ENCODE measurements at places on chromosomes 16 and 17.

DNA sequence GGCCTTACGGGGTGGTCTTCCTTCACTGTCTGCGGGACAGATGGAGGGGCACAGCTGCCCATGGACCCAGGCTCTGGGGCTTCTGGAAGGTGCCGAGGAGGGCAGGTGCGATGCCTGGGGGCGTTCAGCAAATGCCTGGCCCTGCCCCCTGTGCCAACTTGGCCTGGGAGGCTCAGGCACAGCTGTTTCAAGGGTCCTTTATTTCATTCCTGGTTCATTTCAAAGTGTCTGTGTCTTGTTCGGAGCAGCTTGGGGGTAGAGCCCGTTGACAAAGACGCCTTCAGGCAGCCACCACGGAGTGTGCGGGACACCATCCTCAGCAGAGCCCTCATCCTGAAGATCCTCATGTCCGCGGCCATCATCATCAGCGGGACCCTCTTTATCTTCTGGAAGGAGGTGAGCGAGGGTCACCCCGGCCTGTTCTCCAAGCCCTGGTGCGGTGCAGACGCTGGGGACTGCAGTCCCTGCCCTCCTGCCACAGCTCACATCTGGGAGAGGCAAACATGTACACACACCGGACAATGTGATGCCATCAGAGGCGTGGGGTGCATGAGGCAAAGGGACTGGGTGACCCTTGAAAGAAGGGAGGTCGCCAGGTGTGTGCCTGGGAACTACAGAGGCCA lies 43.9 kb downstream of the MEAK7 start:
- DNase-seq, result peak; percentile 50
- H3K4me3 ChIP-seq, result no peak overlapping the region
- no peaks in the 10 kb centered on the region for H3K36me3 ChIP-seq
- H3K27me3 ChIP-seq, result no peaks in the 10 kb centered on the region
- no peaks in the 10 kb centered on the region for H3K4me1 ChIP-seq

DNA sequence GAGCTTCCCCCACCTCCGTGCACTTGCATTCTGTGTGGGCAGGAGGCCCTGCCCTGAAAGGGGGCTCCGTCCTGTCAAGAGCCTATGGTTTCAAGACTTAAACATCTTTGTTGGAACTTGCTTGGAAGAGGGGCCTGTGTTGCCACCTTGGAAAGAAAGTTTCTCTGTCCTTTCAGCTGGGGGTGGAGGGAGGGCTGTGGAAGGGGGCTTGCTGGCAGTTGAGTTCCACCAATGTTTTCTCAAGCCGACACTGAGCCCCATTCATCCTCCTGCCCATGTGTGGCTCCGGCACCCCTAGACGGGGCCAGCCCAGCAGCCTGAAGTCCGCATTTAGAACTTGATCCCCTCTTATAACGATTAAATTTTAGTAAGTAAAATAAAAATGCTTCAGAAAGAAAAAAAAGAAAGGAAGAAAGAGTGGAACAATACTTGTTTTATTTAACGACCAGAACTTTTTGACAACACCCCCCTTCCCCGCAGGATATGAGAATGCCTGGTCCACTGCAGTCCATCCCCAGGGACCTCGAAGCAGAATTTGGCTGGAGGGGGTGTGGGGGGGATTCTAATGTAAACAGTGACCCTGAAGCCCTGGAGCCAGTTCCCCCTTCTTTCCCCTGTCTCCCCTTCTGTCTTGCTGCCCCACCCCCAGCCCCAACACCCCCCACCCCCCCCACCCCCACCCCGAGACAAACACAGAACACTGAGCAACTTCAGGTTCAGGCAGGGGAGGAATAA lies 26.9 kb upstream of the CLEC18A start:
- H3K4me3 ChIP-seq, result peak overlapping the region; percentile 59
- no peaks in the 10 kb centered on the region for H3K27me3 ChIP-seq
- peaks cover 89% of the 10 kb centered on the region for H3K4me1 ChIP-seq
- H3K36me3 ChIP-seq, result peaks cover 3% of the 10 kb centered on the region

DNA sequence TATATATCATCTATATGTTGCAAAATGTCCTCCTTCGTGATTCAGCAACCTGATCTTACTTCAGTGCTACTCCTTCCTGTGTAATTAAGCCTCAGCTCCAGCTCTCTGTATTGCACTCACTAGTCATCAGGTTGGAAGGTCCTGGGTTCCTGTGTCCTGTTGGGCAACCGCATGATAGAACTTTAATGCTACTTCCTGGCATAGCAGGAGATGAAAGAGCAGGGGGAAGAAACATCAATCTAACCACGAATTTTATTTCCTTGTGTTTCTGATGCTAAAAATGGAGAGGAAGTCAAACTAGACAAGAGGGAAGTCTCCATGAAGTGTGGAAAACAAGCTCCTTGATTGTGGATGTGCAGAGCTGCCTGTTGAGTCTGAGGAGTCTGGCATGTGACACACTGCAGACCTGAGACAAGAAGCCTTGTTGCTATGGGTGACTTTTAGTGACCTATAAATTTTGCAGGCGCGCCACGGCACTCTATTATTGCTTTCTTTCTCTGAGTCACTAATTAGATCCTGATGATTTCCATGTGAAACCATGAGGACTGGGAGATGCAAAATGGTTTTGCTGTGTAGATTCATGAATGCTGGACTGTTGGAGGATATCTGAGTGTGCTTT lies 25.6 kb downstream of the IGSF6 start:
- H3K36me3 ChIP-seq, result peaks cover 31% of the 10 kb centered on the region
- H3K4me3 ChIP-seq, result no peak overlapping the region
- H3K27ac ChIP-seq, result no peak overlapping the region

- H3K4me1 ChIP-seq, result peaks cover 14% of the 10 kb centered on the region
- peak overlapping the region; percentile 36 for H3K4me3 ChIP-seq
- peaks cover 44% of the 10 kb centered on the region for H3K36me3 ChIP-seq
- H3K27ac ChIP-seq, result peak overlapping the region; percentile 59
- no peaks in the 10 kb centered on the region for H3K27me3 ChIP-seq
- DNase-seq, result peak; percentile 96
Observed at GRCh38 chr16:3690470-3690928, 26.8 kb downstream of the TRAP1 start.

GRCh38 chr16:47780213-47780875 lies 319.2 kb downstream of the PHKB start:
- DNase-seq, result no peak
- no peaks in the 10 kb centered on the region for H3K4me1 ChIP-seq
- no peaks in the 10 kb centered on the region for H3K27me3 ChIP-seq
- no peaks in the 10 kb centered on the region for H3K36me3 ChIP-seq
- no peak overlapping the region for H3K4me3 ChIP-seq

DNA sequence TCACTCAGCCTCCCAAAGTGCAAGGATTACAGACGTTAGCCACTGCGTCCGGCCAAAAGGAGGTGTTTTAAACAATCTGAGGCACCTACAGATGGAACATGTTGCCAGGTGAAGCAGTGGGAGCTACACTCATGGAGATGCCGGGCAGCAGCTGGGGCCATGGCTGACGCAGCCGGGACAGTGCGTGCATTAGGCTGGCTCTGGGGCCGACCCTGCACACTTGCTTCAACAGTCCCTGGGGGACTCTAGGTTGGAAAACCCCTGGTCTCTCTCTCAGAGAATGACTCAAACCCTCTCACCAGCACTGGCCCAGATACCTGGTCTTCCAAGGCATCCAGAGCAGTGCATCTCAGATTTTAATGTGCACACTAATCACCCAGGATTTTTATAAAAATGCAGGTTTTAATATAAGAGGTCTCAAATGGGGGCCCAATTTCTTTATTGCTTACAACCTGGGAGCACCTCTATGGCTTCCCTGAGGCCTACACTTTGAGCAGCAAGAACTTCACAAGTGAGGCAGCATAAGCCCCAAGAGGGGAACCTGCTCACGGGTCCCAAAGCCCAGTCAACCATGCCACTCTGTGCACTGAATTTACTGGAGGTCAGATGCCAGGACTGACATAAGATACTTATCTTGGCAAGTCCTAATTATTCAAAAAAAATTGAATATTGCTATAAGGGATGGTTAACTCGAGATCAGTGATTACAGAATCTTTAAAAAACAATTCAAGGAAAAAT lies 70.8 kb upstream of the TRAP1 start:
- no peak for DNase-seq
- peaks cover 13% of the 10 kb centered on the region for H3K4me1 ChIP-seq
- H3K4me3 ChIP-seq, result no peak overlapping the region

GRCh38 chr16:24671455-24671954 lies 57.9 kb upstream of the TNRC6A start:
- no peaks in the 10 kb centered on the region for H3K27me3 ChIP-seq
- peak overlapping the region; percentile 88 for H3K27ac ChIP-seq
- H3K4me3 ChIP-seq, result no peak overlapping the region
- peaks cover 41% of the 10 kb centered on the region for H3K4me1 ChIP-seq
- no peak for DNase-seq
